ENCODE measurements at places on chromosomes 11 and 22.

DNA sequence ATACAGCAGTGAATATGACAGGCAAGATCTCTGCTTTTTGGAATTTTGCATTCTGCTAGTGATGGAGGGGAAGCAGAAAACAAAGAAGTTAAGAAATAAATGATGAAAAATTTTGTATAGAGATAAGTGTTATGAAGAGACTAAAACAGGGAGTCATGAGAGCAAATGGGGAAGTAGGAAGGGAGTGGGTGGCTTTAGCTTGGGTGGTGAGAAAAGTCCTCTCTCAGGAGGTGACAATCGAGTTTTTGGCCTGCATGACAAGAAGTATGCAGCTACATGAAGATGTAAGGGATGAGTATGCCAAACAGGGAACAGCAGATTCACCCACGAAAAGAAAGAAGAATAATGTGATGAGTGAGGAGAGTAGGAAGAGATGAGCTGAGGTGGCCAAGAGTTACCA is 80.7 kb upstream of the MPPED2 start:
- DNase-seq, result no peak

GRCh38 chr11:128530118-128531074 is 57.0 kb downstream of the ETS1 start:
- no peak for DNase-seq

DNA sequence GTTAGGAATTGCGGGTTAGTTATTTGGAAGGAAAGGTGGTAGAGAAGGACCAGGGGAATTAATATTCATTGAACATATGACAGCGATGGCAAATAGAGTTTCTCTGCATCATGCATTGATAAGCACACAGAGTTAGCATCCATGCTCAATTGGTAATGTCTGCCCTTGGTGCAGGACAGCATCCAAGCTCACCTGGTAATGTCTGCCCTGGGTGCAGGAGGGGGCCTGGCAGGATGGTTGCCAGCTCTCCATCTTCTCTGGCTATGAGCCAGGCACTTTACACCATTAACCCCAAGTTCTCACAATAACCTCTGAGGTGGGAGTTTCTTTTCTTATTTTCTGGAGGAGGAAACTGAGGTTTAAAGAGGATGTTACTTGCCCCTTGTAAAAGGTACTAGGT is 50.4 kb upstream of the RBFOX2 start:
- DNase-seq, result no peak

DNA sequence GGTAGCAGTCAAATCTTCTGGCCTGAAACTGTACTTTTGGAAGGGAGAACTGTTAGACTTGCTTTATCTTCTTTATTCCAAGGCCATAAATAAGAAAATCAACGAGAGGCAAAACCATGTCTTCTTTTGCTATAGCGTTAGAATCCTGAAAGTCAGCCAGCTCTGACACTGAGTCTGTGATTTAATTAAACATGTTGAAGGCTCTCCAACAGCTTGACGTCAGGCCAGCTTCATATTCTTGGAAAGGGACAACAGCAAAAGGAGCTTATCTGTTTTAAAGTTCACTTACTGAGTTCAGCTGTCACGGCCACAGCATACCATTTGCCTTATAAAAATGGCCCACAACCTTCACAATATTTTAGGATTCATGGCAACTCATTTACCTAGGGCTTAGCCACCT is 131.0 kb upstream of the LDLRAD3 start:
- no peak for DNase-seq

DNA sequence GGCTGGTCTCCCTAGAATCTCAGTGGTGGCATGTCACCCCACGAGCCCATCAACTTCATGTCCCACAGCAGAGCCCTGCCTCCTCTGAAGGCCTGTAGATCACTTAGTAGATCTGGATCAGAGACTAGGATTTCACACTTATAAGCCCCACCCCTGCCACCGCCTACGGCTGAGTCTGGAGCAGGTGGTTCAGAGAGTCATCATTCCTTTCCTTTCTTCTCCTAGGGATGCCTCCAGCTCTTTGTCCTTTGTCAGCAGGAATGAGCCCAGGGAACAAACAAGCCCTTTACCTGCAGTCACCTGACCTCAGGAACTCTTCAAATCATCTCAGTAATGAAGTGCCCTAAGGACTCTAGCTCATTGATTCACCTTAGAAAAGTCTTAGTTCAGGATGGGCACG is 37.8 kb downstream of the SCGB1A1 start:
- no peak for DNase-seq

- DNase-seq, result no peak
Observed at GRCh38 chr11:84292955-84293354, 1006.8 kb upstream of the CCDC90B start.

GRCh38 chr11:87224486-87224885 is 186.8 kb downstream of the TMEM135 start:
- no peak for DNase-seq

DNA sequence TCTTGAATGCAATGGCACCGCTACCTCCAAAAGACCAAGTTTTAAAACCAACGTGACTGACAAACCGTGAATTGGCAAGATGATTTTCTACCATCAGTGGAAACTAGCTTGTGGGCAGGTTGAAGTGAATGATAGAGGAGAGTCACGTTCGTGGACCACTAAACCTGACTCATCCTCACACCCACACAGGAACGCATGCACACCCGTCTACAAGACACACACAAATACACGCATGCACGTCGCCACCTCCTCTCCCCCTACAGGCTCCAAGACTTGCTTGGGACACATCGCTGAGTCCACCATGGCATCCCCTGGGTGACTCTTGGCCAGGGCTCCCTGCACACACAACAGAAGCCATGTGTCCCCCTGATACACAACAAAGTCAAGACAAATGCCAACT is 14.4 kb downstream of the TMPRSS6 start:
- DNase-seq, result no peak

DNA sequence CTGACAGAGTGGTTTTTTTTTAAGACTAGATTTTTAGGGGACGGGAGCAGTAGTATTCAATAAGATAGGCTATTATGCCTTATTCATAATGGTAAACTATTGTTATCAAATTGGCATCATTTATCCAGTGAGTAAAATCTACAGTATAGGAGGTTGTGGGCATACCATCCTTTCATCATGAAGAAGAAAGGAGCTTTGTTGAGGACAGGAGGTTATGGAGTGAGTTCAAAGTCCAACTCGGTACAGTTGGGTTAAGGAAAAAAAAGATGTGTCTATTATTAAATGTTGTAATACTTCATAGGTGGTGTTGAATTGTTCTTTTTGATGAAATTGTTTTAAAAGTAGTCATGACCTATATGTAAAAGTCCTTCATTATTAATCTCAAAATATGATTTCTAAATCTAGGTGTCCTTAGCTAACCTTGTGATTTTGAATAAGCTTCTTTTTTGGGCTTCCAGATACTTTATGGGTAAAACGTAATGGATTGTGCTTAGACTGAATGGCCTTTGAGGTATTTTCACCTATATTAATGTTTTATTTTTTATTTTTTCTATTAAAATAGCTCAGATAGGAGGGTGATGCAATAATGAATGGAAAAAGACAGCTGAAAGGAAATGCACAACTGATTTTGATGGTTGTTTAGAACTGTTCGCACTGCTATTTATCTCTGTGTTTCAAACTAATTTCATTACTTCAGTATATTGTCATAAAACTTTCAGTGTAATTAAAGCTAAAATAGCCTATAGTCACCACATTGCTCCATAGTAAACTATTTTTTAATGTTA is 15.3 kb upstream of the CNTF start:
- DNase-seq, result no peak

- DNase-seq, result no peak
Observed at GRCh38 chr11:117563556-117563955, 233.5 kb downstream of the DSCAML1 start.

GRCh38 chr11:67705264-67705663 is 30.8 kb upstream of the ALDH3B2 start:
- no peak for DNase-seq

GRCh38 chr22:47351836-47352579 is 589.6 kb downstream of the TBC1D22A start:
- no peak for DNase-seq

GRCh38 chr11:17725174-17725573 is 5.8 kb downstream of the MYOD1 start:
- no peak for DNase-seq

- no peak for DNase-seq
Observed at GRCh38 chr22:19554834-19555404, 30.7 kb upstream of the CLDN5 start.

DNA sequence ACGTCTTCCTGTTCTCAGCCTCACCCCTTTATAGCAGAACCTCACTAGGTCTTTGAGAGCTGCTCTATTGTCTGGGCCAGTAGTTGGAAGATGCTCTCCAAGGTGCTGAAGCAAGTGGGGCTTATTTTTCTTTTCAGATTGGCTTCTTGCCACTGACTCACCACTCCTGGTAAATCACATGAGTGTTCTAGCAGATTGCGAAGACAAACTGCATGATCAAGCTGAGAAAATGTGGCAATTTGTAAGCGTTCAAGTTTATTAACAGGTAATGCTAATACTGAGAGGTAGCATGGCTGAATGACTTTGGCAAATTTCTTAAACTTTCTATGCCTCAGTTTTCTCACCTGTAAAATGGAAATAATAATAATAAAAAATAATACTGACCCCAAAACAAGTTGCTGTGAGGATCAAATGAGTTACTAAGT is 59.2 kb downstream of the CACNG2 start:
- DNase-seq, result no peak

GRCh38 chr11:123318623-123319022 is 111.4 kb upstream of the GRAMD1B start:
- no peak for DNase-seq

GRCh38 chr11:1121813-1122663 is 35.7 kb upstream of the MUC5AC start:
- no peak for DNase-seq

- DNase-seq, result no peak
Observed at GRCh38 chr11:64772303-64773018, 5.9 kb downstream of the SF1 start.

DNA sequence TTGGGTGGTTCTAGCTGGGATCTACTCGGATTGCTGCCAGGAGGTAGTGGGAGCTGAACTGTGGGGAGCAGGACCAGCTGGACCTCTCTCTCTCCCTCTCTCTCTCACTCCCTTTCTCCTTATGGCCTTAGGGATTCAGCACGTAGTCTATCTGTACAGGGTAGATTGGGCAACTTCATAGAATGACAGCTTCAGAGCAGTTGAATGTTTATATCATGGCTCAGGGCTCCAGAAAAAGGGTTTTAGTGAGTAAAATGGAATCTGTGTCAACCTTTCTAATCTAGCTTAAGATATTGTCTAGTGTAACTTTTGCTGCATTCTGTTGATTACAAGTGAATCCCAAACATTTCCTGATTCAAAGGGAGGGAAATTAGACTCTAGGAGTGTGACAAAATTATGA is 127.7 kb upstream of the PDGFD start:
- no peak for DNase-seq

GRCh38 chr11:116421529-116422185 is 351.1 kb downstream of the BUD13 start:
- DNase-seq, result no peak

- DNase-seq, result no peak
Observed at GRCh38 chr11:127506647-127507046, 506.1 kb upstream of the KIRREL3 start.

DNA sequence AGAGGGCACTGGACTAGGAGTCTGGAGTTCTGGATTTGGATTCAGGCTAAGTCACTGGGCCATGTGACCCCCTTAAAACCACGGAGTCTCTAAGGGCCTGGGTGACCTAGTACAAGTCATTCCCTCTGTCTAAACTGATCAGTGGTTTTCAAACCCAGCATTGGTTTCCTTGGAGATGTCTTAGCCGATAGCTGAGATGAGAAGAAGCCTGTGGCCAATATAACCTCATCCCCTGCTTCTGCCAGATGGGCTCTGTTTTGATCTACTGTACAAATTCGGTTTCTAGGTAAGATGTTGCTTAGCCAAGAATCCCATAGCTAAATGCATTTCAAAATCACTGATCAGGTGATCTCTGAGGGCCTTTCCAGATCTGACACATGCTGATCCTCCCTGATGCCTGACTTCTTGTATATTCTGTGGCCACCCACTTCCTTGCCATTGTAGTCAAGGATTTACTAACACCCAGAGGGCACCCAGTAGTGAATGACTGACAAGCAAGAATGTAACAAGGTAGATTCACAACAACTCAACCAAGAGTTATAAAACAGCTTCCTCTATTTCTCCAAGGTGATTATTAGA is 53.1 kb downstream of the GALNT18 start:
- DNase-seq, result no peak

- no peak for DNase-seq
Observed at GRCh38 chr11:108562746-108563581, 30.6 kb downstream of the EXPH5 start.

DNA sequence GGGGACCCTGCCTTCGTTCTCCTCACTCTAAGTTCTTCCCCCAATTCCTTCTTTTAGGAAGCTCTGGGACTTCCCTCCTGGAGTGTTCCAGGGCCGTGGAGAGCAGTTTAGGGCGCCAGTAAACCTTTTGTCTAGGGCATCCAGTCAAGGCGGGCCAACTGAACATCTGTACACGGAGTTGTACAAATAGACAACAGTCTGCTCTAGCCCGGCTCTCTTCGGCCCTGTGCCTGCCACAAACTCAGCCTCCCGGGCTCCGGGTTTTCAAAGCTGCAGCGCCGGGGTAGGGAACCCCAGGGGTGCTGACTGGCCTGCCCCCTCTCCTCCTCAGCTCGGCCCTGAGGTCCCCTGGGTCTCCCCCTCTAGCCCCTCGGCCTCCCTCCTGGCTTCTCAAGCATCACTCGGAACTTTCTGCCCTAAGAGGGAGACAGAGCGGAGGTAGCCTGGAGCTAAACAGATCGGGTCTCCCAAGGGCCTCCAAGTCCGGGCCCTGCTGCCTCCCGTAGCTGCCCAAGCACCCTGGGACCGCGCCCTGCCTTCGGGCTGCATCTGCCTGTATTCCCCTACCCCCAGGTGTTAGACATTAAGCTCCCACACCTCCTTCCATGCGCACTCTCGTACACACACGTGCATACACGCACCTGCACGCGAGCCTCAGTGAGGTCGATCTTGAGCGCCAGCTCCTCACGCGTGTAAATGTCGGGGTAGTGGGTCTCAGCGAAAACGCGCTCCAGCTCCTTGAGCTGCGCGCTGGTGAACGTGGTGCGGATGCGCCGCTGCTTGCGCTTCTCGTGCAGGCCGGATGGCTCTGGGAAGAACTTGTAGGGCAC is 3.3 kb downstream of the PHOX2A start:
- no peak for DNase-seq

DNA sequence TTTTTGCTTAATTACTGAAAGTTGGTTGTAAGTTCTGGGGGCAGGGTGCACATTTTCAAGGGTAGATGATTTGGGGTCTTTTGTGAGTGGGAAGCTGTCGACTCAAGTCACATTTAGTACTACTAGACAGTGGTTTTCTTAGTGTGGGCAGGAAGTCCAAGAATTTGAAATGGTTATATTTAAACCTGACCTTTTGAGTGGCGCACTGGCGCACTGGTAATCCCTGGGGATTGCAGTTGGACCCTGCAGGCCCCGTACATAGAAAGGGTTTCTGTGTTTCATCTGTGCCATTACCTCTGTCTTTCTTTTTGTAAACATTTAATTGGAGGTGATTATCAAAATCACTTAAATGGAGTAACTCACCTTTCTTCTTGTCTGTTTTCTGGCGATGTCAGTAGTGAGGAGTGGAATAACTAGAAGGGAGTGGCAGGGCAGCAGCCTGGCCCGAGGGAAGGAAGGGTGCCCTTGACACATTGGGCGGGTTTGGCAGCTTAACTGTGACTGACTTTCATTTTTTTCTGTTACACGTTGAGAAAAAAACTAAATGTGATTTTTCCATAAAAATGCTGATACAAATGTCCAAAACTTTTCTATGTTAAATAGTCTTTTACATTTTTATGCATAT is 101.8 kb upstream of the GAL start:
- DNase-seq, result no peak

- no peak for DNase-seq
Observed at GRCh38 chr11:46543564-46543963, 50.3 kb downstream of the AMBRA1 start.

All from hematopoietic multipotent progenitor cell treated with erythropoietin and hydrocortisone succinate and interleukin-3 and kit ligand, for 17 days (in vitro differentiated cells).